SK-N-SH (cell line): ENCODE measurements at places on chromosomes 16 and 17.

DNA sequence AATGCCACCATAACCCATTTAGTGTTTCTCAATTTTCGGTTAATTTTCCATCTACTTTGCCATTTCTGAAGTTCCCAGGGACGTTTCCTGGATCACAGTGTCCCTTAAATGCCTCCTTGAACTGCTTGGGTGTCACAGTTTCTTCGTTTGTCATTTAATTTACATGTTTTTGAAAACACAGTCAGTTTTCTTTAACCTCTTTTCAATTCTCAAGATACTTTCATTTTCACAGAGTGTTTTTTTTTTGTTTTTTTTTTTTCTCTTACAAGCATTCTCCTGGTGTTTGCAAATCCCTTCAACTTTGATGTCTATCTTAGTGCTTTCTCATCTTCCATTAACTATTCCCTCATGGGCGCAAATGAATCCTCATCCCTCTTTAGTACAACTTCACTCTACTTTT is 283.7 kb downstream of the GRIN2A start:
- no peak for DNase-seq

- DNase-seq: peak; percentile 95
Observed at GRCh38 chr17:58531661-58532554, 17.5 kb upstream of the MTMR4 start.

DNA sequence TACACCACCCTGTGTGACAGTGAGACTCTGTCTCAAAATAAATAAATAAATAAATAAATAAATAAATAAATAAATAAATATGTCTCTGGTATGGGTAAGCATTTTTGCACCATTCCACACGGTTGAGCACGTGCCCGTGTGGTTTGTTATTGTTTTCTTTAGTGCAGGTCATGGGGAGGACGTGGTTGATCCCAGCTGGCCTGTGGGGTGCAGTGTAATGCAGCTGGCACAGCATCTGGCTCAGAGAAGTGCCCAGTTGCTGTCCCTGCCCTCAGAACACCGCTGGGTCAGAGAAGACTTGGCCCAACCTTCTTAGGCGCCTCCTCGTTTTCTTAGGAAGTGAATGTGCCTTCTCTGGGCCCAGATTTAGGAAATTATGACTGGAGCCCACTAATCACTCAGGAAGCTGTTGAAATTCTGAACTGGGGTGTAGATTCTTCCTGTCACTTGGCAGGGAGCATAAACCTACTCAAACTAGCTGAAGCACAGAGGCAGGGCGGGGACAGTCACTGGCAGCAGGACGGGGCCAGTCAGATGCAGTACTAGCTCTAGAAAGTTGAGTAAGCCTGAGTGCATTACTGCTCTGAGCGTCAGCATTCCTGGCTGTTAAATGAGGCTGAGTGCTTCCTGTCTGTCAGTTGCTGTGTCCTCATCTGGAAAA is 85.9 kb downstream of the SNX29 start:
- no peak for DNase-seq

DNA sequence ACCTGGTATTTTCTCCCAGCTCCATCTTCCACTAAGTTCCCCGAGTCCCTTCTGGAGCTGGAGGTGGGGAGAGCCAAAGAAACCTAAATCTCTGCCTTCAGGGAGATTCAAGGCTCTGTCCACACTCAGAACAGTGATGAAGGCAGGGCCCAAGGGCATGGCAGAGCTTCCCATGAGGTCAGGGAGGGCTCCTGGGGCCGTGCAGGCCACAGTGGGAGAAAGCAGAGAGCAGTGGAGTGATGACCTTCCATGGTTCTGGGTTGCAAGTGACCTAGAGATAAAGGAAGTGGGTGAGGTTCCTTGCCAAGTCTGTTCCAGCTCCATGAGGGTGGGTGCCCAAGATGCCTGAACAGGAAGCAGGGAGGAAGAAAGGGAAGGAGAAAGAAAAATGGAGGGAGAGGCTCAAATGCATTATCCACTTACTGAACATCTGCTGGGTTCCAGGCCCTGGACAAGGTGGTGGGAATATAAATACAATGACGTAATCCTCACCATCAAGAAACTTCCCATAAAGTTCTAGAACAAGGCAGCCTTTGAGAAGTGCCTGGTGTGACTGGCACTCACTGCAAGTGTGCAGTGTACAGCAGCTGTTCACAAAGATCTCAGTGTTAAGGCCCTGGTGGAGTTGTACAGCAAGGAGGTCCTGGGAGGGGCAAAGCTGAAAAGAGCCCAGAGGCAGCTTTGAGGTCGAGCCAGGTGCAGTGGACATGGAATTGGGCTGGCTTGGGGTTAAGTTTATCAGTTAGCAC is 13.3 kb downstream of the TBKBP1 start:
- DNase-seq: no peak

- peak; percentile 100 for DNase-seq
Observed at GRCh38 chr17:50541716-50542688, 5.0 kb upstream of the SPATA20 start.

DNA sequence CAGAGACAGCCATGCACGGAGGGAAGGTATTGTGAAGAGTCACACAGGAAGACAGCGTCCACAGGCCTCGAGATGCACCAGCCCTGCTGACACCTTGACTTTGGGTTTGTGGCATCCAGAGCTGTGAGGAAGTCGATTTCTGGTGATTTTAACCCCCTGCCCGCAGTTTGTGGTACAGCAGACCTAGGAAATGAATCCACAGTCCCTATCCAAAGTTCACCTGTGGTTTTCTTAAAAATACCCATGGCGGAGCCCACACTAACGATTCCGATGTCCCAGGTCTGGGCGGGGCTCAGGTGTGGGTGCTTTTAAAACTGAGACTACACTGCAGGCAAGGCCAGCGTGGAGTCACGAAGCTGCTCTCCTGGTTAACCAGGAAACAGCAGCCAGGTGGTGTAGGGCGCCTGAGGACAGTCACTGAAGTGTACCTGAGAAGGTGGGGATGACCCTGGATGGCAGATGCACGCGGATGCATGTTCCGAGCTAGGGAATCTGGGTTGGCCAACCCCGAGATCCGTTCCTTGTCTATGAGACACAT is 14.4 kb upstream of the MEAK7 start:
- no peak for DNase-seq

GRCh38 chr16:53131363-53132071 is 76.7 kb downstream of the CHD9 start:
- peak; percentile 88 for DNase-seq

DNA sequence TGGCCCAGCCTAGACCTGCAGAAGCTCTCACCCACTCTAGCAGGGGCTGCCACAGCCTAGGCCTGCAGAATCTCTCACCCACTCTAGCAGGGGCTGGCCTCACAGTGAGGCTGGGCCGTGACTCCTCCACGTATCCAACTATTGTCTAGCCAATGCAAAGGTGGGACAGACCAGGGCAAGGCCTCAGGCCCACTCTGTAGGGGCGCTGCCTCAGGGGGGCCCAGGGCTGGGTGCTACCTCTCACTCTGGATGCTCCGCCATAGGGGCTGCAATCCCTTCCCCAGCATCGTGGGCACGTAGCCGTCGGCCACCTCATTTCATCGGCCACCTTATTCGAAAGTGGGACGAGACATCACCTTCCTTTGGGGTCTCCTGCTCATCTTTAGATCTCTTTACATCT is 51.7 kb downstream of the RPH3AL start:
- DNase-seq: no peak

- DNase-seq: no peak
Observed at GRCh38 chr17:40937384-40937819, at the start of gene KRT23. KRT23 (minus strand) TSS chr17:40937646; CDS start chr17:40936603, 1,043 bp downstream.

DNA sequence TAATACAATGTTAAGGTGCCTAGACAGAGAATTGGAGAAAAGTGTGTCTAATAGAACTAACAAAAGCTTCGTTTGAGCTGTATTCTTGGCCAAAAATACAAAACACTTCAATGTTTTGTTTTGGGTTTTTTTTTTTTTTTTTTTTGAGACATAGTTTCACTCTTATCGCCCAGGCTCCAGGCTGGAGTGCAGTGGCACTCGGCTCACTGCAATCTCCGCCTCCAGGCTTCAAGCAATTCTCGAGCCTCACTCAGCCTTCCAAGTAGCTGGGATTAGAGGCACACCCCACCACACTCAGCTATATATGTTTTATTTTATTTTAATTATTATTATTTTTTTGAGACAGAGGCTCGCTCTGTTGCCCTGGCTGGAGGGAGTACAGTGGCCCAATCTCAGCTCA is 38.3 kb upstream of the CARMIL2 start:
- no peak for DNase-seq

- no peak for DNase-seq
Observed at GRCh38 chr17:58421711-58422110, 4.4 kb upstream of the RNF43 start.

- peak; percentile 85 for DNase-seq
Observed at GRCh38 chr16:4372578-4373355, 1.1 kb downstream of the VASN start.

DNA sequence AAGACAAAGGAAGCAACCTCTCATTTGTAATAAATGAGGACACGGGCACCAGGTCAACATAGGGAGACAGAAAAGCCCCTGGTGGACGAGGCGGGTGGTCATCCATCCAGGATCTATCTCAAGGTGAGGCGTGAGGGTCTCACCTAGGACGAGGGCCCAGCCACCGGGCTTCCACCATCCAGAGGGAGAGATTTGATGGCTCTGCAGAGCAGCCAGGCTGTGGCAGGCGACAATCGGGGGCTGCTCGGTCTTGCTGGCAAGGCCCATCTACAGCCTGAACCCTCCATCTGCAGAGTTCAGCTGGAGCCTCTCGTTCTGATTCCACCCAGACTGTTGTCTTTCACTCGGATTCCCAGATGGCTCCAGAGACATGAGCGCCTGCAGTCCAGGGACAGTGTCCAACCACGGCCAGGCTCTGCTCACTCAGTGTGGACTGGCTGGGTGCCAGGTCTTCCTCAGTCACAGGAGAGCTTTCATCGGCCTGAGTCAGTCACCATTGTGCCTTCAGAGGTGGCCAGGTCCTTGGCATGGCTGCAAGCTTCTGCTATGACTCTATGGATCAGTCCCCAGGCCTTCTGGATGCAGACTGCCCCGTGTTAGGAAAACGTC is 5.9 kb downstream of the LITAFD start:
- peak; percentile 81 for DNase-seq

- no peak for DNase-seq
Observed at GRCh38 chr17:39555368-39555767, 52.4 kb downstream of the NEUROD2 start.

DNA sequence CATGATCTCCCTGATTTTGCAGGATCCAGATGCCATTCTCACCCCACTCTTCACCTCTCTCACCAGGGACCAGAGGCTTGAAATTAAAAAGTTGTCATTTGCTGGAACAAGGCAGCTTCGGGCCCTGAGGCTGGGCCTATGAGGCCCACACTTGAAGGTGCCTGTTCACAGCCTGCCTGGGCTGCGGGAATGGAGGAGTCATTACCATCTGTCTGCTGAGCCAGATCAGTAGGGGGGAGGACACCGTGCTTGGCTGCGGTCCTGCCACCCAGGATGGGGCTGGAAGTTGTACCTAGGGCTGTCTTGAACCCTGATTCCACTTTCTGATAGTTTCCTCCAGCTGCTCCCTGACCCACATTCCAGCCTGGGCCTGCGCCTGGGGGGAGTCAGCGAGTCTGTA is 208.3 kb upstream of the N4BP1 start:
- DNase-seq: no peak
